ENCODE measurements at places on chromosomes 4 and X.

- DNase-seq: no peak
These were observed 65.7 kb downstream of the ZFYVE28 start for GRCh38 chr4:2352729-2353221.

DNA sequence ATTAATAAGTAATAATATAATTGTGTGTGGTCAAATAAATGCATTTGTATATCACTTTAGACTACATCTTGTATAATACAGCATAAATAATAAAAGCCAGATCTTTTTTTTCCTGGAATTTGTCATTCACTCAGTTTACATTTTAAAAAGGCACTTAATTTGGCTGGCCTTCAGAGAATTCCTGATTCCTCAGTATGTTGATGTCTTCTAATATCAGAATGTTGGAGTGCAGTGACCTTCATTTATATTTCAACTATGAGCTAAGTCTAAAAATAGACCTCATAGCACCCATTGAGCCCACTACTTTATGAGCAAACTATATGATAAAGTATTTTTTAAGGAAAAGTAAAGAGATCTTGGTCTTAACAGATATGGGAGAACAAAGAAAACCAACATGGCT, 27.8 kb downstream of the ZNF330 start:
- no peak for DNase-seq

- DNase-seq: no peak
These were observed 134.6 kb upstream of the NPY2R start for GRCh38 chr4:155073852-155074251.

- DNase-seq: no peak
These were observed 2.2 kb downstream of the SLIT2 start for GRCh38 chr4:20253735-20254409.

DNA sequence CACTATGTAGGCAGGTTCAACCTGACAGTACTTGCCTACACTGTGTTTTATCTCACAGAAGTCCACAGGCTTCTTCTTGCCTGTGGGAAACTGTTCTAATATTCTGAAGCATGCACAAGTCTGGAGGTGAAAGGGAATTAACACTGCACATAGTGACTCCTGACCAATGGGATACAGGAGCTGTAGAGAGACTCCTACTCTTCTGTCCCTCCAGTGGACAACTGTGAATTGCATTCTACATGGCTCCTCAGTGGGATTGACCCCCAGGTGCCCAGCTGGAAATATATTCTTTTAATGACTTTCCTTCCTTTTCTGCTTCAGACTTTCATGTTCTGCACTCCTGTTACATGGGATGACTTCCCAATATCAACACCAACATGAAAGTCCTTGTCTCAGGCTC, 8.2 kb upstream of the YIPF6 start:
- DNase-seq: no peak

DNA sequence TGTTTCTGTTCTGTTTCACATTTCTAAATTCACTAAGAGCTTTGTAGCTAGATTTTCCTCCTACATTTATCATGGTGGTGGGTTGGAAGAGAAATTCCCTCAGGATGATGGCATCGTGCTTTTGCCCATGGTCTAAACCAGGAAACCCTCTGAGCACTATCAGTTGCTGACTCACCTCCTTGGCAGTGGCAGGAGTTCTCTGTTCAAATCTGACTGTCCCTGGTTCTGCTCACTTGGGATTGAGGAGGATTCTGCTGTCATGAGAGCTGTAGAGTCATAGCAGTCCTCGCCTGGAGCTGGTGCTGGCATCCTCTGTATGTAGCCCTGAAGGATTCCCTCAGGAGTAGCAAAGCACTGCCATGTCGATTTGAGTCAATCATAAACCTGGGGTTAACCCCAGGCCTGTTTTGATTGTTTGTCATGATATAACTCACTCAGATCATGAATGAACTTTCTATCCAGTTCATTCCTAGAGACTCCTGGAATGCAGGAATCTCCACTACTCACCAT, 9.4 kb downstream of the TEX13A start:
- no peak for DNase-seq

DNA sequence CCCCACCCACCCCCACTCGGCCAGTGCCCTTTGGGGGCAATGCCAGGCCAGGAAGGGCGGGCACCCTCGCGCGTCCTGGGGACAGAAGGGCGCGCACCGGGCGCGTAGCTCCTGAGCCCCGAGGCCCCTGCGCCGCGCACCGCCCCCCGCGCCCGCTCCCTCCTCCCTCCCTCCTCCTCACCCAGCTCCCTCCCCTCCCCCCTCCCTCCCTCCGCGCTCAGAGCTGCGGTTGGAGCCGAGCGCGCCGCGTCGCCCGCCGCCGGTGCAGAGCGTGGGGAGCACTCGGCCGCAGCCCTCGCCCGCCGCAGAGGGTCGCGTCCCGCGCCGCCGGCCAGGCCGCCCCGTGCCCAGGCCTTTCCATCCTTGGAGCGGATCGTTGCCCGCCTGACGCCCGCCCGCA, at the start of gene ATP2B3:
ATP2B3 (plus strand) TSS at position 220 of the 400 bp plus-strand sequence. CDS start 18,606 bp downstream, outside the sequence.
- DNase-seq: no peak

- DNase-seq: no peak
These were observed 601 bp downstream of the SLC25A43 start for GRCh38 chrX:119399772-119400101.

- DNase-seq: peak; percentile 7
These were observed 332.7 kb downstream of the MID1IP1 start for GRCh38 chrX:39133971-39134370.

DNA sequence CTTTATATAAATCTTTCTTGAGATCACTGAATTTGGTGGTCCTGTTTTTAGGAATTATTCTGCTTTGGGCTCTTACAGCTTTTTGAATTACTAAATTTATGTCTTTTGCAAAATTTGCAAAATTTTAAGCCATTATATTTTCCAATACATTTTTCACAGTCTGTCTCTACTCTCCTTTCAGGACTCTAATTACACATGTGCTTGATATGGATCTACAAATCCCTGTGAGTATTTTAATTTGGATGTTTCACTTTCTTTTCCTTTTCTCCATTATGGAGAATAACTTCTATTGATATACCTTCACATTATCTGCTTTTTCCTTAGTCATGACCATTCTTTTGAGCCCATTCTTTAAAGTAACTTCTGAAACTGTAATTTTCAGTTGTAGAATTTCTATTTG, 315.4 kb downstream of the DCAF12L2 start:
- DNase-seq: no peak

GRCh38 chr4:3122081-3122563, 47.6 kb downstream of the HTT start:
- no peak for DNase-seq

GRCh38 chr4:134905061-134905460, 703.5 kb upstream of the PABPC4L start:
- DNase-seq: no peak

- peak; percentile 8 for DNase-seq
These were observed 108.7 kb upstream of the ATP6AP2 start for GRCh38 chrX:40471965-40472648.

GRCh38 chr4:6769233-6769988, 13.1 kb upstream of the KIAA0232 start:
- DNase-seq: no peak

GRCh38 chrX:26328608-26329319, 112.8 kb downstream of the MAGEB5 start:
- no peak for DNase-seq

DNA sequence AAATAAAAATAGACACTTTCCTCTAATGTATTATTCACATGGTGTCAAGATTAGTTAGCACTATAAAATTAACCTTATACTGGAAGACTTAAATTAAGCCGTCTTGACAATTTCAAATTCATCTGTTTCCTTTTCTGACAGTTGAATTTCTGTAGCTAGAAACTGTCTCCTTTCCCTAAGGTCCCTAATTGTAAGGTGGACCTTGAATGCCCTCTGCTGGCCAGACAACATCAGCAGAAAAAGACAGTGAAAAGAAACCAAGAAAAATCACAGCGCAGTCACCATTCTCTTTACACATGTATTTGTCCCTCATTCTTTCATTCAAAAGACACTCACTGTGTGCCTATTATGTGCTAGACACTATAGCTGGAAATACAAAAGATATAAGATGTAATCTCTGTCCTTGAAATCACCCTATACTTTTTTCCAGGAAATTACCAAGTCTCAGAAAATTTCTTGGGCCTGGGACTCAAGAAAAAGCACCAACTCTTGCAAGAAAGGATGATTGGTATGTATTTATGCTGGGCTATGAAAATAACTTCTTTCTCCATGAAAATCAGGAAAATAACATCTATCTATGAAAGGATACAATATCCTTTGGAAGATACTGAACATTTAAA, 32.7 kb upstream of the AMBN start:
- peak; percentile 56 for DNase-seq

GRCh38 chrX:95716841-95717240, 967.8 kb upstream of the DIAPH2 start:
- no peak for DNase-seq

DNA sequence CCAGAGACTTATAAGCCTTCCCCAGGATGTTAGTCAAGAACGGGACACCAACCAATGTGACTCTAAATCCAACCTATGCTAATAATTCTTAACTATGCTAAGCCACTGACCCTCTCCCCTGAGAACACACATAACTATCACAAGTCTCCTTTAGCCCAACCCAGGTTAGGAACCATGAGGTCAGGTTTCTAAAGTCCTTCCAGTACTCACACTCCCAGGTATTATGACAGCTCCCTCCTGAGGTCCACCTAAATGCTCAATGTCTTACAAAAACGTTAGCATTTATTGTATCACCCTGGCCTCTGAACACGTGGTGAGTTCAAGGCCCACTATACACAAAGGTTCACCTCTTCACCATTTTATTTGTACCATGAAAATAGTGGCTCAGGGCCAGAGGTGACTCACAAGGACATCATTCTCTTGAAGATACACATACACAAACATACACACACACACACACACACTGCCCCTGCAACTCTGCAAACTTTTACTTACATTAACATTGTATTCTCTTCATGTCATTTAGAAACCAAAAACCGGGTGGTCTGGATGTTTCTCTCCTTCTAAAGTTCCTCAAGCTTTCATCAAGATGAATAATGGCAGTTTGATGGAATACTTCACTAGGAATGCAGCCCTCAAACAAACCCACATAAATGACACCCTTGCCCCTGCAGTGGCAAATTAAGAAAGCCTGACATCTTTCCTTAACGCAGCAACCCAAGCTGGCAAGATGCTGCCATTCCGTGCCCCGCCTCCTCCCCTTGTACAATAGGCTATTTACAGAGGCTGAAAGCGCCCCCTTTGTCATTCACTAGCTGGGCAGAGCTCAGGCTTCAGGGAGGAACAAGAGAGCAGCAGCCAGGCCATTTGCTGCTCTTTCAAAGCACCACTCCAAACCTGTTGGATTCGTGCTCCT, 17.7 kb downstream of the ACSL1 start:
- no peak for DNase-seq

GRCh38 chr4:159977907-159978617, 875.2 kb downstream of the RAPGEF2 start:
- no peak for DNase-seq

GRCh38 chr4:97589481-97590196, 553.6 kb downstream of the STPG2 start:
- no peak for DNase-seq

GRCh38 chr4:1582227-1582626, 101.9 kb downstream of the FAM53A start:
- no peak for DNase-seq

DNA sequence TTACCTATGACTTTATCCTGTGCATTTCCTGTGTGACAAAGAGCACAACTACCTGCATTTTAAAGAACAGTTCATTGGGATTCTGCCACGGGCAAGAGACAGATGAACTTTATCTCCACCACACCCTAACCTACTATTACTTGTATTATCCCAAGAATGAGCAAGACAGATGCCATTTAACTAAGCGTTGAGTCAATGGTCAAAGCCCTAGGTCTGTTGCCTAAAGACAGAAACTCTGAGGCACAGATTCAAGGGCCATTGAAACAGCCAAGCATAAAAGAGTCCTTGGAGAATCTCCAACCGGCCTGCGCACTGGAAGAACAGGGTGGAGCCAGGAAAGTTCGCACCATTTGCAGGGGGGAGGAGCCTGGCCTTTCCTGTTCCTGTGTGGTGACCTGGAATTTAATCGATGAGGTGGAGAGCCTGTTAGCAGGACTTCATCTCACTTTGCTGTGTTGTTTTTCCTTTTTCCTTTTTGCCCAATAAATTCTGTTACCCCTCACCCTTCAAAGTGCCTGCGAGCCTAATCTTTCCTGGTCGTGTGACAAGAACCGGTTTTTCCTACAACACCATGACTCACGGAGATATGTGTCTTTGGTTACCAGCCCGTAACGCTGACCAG, 146.4 kb upstream of the DIAPH2 start:
- no peak for DNase-seq

- no peak for DNase-seq
These were observed 311.8 kb downstream of the ADGRL3 start for GRCh38 chr4:61511716-61512488.

GRCh38 chrX:149470955-149471354, 34.2 kb downstream of the IDS start:
- peak; percentile 56 for DNase-seq

DNA sequence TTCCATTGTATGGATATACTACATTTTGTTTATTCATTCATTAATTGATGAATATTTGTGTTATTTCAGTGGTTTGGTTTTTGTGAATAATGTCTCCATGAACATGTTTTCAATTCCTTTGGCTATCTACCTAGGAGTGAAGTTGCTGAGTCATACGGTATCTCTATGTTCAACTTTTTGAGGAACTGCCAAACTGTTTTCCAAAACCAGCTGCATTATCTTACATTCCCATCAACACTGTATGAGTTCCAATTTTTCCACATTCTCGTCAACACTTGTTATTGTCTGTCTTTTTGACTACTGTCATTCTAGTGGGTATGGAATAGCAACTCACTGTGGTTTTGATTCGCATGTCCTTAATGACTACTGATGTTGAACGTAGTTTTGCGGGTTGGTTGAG, 388.6 kb upstream of the MAGEB2 start:
- DNase-seq: no peak

- no peak for DNase-seq
These were observed 129.6 kb downstream of the IL1RAPL2 start for GRCh38 chrX:104695593-104695992.

DNA sequence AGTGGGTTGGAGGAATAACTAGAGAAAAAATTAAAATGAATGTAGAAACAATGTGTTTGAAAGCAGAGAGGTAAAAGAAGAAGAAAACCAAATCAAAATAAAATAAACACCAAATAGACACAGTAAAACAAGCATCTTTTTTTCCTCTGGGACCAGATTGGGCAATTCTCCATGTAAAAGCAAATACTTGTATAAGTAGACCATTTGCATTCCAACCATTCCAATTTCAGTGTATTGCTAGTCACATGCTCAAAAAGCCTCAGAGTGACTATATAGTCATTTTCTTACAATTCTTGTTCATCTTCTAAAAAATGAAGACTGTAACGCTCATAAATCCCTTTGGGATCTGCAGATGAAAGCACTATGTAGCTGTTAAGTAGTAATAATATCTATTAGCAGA, 969.5 kb downstream of the PCDH18 start:
- no peak for DNase-seq

DNA sequence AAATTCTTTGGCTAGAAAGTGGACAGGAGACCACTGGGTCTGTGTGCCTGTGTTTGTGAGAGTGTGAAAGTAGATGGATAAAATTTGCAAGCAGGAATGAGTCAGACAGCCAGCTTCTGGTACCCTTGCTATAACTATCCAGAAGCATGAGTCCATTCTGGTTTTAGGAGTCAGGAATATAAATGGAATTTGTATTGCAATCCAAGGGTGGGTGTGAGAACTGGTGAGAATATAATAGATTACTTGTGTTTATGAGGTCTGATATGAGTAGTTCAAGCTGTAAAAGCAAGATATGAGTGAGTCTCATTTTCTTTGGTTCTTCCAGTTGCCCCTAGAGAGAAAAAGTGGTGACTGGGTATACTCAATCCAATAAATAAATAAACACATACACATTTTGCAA, 212.7 kb upstream of the TAPT1 start:
- no peak for DNase-seq

- DNase-seq: no peak
These were observed 444.1 kb downstream of the STIM2 start for GRCh38 chr4:27304751-27305150.
